ENCODE measurements at places on chromosomes 1 and 21.

- no peak for DNase-seq
These were observed 21.5 kb upstream of the DDOST start for GRCh38 chr1:20682571-20683236.

DNA sequence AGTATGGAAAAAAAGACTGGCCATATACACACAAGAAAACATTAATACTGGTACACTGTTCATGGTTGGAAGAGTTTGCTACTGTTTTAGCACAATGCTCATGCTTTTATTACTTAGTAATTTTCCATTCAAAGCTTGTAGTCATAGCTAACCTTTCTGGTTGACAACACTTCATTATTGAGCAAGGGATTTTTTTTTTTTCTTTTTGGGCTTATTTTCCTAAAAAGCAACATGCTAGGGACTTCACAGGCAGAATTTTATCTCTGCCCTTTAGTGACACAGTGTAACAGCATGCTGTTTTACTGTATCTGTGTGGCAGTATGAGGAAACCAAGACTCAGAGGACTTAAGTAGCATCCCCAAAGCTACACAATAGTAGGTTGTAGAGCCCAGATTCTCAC is 58.5 kb downstream of the FGGY start:
- DNase-seq = no peak

DNA sequence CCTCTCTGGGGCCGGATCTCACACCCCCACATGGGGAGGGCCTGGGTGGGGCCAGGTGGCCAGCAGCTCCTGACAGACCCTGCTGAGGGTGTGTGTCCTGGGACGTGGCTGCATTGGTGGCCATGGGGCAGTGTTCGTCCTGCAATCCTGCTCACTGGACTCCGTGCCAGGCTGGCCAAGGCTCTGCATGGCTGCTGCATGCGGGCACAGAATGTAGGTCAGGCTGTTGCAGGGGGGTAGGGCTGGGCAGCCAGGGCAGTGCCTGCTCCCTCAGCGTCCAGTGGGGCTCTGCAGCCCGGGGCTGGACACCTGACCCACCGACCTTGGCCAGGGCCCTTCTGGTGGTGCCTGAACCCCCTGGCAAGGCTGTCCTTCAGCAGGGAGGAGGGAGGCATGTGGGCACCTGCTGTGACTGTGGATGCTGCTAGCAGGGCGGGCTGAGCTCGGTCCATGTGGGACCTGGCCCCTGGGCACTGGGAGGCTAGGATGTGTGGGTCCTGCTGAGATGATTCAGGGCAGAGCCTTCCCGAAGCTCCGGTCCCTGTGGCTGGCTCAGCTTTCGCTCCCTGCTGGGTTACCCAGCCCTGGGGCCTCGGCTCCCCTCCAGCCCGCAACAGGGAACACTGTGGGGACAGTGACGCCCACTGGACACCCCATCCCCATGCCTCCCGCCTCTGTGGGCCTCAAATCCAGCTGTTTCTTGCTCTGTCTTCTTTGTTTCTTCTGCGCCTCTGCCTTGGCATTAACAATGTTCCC is 14.9 kb upstream of the PLCH2 start:
- no peak for DNase-seq

DNA sequence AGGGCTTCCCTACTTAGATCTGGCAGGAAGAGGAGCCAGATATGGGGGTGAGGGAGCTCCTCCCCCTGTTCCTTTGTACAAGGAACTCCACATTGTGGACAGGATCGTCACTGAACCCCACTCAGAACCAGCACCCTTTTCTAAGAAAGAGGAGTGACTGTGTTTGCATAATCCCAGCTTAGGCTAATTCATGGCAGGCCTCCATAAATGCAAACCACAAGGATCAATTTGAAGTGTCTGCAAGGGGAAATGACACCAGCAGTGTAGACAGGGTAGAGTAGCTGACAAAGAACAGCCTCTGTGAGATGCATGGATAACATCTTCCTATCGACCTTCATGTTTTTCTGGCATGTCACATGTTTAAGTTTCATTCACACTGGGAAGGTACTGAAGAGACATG is 11.7 kb downstream of the MX1 start:
- DNase-seq = no peak

DNA sequence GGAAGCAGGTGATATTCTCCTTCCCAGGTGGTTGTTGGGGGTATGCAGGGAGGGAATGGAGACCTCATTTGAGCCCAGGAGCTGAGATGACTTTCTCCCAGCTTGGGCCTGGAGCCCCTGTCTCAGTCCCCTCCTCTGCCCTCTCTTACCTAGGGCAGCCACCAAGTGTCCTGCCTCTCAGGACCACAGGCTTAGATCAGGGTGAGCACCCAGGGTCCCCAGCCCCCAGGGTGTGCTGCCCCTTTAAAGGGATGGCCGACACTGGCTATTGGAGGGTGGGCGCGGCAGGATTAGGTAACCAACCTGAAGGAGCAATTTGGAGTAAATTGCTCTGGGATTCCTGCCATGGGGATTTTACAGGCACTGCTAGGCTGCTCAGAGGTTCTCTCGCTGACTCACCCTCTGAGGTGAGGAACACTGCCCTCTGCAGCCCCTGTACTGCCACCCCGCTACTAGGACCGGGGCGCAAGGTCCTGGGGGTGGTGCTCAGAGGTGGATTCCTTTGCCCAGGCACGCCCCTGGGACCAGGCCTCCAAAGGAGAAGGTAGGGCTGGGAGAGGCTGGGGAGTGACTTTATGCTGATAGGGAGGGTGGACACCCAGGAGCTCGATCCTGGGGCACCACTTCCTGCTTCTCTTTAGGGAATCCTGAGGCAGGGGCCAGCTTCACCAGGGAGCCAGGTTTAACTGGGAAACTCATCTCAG is 1.5 kb downstream of the RPS6KA1 start:
- DNase-seq = no peak

DNA sequence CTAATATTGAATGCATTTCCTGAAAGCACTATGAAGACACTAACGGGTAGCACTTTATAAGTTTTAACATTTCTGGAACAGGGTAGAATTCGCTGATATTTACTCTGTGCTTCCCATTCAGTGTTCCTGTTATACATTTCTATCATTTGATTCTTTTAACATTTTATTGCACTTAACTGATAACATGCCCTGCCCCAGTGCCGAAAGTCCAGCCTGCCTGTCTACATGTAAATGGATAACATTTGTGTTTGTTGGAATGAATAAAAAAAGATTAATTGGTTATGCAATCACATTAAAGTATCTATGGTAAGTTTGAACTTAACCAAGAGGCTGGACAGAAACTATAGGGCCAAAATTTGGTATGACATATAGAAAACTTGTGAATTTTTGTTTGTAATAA is 790.5 kb upstream of the TPTE start:
- DNase-seq = no peak

DNA sequence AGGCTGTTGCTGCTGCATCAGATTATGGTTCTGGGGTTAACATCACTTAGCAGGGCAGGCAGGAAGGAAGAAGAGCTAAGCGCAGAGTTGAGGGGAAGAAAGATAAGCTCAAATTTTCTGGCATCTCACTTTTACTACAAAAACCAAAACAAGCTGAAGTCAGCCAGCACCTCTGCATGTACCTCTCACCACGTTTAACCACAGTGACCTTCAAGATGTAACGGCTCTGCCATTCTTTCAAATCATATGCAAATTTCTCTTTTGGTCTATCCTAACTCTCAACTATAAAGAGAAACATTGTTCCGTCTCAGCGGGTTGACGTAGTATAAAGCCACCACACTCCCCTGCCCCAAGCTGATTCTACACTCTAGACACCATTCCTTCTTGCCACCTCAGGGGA is 154.4 kb downstream of the OMA1 start:
- no peak for DNase-seq

DNA sequence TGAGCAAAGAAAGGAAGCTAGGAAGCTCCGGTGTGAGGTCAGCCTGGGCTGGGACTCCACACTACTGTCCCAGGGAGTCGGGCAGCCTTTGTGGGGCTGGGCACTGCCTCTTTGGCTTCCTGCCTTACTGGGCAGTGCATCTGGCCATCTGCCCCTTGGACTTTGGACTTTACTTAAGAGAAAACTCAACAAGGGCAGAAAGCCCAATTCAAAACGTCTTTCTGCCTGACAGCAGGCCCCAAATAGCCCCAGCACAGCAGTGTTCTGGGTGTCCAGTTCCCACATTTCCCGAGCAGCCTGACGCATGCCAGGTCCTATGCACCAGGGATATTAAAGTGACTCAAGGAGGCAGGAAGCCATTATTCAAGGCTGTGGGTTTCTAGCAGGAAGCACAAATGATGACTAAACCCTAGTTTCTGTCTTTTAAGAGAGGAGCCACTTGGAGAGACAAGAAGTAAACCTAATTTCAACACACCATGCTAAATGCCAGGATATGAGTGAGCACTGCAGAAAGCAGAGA is 37.9 kb upstream of the EDEM3 start:
- no peak for DNase-seq

- no peak for DNase-seq
These were observed 112.8 kb downstream of the C1orf21 start for GRCh38 chr1:184499616-184500015.

- no peak for DNase-seq
These were observed 350.3 kb upstream of the LYPLAL1 start for GRCh38 chr1:218823291-218823900.

- DNase-seq = peak; percentile 61
These were observed 44.9 kb downstream of the CHAF1B start for GRCh38 chr21:36429947-36430546.

DNA sequence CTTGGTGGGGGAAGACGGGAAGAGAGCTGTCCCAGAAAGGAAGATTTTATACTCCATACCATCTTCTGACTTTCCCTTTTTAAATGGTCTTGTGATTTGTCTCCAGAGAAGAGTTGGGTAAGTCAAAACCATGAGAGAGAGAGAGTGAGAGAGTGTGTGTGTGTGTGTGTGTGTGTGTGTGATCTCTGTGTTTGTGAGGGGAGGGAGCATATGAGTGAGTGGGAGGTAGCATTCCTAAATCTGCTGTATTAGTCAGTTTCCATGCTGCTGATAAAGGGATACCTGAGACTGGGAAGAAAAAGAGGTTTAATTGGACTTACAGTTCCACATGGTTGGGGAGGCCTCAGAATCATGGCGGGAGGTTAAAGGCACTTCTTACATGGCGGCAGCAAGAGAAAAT is 102.0 kb upstream of the VANGL1 start:
- no peak for DNase-seq

GRCh38 chr1:177897998-177898654 is 71.7 kb downstream of the SEC16B start:
- DNase-seq = no peak

DNA sequence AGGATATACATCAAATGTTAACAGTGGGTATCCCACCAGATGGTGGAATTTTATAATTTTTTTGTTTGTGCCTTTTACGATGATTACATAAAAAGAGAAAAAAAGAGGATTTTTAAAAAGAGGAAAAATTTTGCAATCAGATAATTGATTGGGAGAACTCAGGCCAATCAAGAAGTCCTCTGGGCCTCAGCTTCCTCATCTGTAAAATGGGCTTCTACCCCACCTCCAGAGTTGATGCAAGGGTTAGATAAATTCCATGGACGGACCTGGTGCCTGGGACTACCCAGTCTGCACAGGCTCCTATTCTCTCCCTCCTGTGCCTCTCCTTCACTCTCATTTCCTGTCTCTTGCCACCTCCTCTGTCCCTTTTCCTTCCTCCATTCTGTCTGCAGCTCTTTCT is 88.9 kb downstream of the TRABD2B start:
- DNase-seq = no peak

- no peak for DNase-seq
These were observed 46.4 kb downstream of the BEND5 start for GRCh38 chr1:48730164-48730910.

GRCh38 chr1:116516631-116517030 is 54.2 kb downstream of the CD58 start:
- no peak for DNase-seq

- DNase-seq = no peak
These were observed 24.4 kb upstream of the BCAR3 start for GRCh38 chr1:93705892-93706500.

GRCh38 chr1:75396745-75397144 is 214.2 kb downstream of the SLC44A5 start:
- DNase-seq = no peak

DNA sequence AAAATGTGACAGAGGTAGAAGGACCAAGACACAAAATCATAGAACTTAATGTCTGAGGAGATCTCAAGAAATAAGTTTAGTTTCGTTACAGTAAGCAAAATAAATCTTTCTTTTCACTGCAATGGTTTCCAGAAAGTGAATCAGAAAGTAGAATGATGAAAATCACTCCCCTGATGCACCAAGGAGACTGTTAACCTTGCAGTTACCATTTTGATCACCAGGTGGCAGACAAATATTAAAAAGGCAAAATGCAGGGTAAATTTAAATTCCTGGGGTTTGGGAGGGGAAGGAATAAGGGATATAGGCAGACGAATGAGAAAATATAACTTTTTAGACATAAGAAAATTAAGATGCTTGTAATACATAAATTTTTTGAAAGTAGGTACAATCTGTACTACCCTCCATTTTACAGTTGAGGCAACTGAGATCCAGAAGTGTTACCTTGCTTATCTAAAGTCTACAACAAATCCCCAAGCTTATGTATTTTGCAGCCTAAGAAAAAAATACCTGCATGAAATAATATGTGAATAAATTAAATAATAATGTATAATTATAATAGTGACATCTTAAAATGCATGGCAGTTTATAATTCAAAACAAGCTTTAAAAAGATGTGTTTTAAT is 253.2 kb downstream of the CRB1 start:
- DNase-seq = peak; percentile 56

GRCh38 chr1:22815421-22816066 is 104.9 kb downstream of the EPHB2 start:
- DNase-seq = no peak

DNA sequence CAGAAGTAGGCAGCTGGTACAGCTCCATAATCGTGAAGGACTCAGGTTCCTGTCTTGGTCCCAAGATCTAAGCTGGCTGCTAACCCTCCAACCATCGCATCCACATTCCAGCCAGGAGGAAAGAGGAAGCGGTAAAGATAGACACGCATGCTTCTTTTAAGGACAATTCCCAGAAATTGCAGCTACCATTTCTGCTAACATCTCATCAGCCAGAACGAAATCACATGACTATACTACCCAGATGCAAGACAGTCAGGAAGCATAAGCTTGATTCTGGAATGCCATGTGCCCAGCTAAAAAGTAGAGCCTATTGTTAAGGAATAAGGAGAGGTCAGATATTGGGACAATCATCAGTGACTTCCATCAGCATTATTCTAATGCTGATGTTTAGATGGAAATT is 110.4 kb downstream of the EPHB2 start:
- DNase-seq = no peak

DNA sequence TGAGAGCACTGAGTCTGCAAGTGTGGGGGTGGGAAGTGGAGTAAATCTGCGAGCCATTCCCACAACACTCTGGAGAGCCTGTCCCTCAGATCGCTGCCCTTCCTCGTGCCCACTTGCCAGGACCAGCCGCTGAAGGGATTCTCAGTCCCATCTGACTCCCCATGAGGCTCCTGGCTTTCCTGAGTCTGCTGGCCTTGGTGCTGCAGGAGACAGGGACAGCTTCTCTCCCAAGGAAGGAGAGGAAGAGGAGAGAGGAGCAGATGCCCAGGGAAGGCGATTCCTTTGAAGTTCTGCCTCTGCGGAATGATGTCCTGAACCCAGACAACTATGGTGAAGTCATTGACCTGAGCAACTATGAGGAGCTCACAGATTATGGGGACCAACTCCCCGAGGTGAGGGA is 1.9 kb downstream of the OPTC start:
- DNase-seq = no peak

Data from activated CD4-positive, alpha-beta T cell treated with anti-CD3 and anti-CD28 coated beads, Interleukin-2, amount 10 ng/mL, durations not matched to agents 7 days and 5 days (primary cell).